ENCODE measurements at places on chromosomes 6 and 20.

GRCh38 chr20:3932277-3932676 lies 43.1 kb downstream of the PANK2 start:
- no peak for DNase-seq

GRCh38 chr6:42424906-42425474 lies 26.7 kb downstream of the TRERF1 start:
- no peak for DNase-seq

- DNase-seq = no peak
These were observed 151.2 kb downstream of the ELOVL4 start for GRCh38 chr6:79796197-79796596.

GRCh38 chr20:37866051-37866450 lies 36.9 kb upstream of the VSTM2L start:
- DNase-seq = no peak

DNA sequence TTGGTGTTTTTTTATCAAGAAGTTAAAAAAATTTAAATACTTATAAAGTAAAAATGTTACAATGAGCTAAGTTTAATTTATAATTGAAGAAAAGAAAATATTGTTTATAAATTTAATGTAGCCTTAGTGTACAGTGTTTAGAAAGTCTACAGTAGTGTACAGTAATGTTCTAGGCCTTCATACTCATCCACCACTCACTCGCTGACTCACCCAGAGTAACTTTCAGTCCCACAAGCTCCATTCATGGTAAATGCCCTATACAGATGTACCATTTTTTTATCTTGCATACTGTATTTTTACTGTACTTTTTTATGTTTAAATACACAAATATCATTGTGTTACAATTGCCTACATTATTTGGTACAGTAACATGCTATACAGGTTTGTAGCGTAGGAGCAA lies 26.0 kb downstream of the HTR1E start:
- no peak for DNase-seq

All from tibial nerve (tissue), 4 donors.